ENCODE measurements at places on chromosomes 1 and 21.

- no peak for DNase-seq
Measured at GRCh38 chr21:37371041-37371397, 4.4 kb downstream of the DYRK1A start.

DNA sequence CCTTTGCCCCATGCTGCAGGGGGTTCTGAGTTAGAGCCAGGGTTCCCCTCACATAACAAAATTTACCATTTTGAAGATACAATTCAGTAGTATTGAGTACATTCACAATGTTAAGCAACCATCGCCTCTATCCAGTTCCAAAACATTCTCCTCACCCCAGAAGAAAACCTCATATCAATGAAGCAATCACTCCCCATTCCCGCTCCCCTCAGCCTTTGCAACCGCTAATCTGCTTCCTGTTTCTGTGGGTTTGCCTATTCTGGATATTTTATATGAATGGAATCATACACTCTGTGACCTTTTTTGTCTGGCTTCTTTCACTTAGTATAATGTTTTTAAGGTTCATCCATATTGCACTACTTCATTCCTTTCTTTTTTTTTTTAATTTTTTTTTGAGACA is 32.9 kb downstream of the SERINC2 start:
- no peak for DNase-seq

- DNase-seq: no peak
Measured at GRCh38 chr1:179744401-179745130, 1.5 kb downstream of the FAM163A start.

- peak; percentile 80 for DNase-seq
Measured at GRCh38 chr1:2257245-2257627, 29.1 kb downstream of the SKI start.

GRCh38 chr1:214473862-214474261 is 77.5 kb downstream of the PTPN14 start:
- no peak for DNase-seq

GRCh38 chr1:53524428-53525375 is 65.5 kb downstream of the DMRTB1 start:
- no peak for DNase-seq

- no peak for DNase-seq
Measured at GRCh38 chr1:110519125-110519810, at the start of gene KCNA10. KCNA10 (minus strand) TSS chr1:110519175; CDS start chr1:110518787, 388 bp downstream.

GRCh38 chr1:26288311-26288941 is 8.5 kb downstream of the SH3BGRL3 start:
- DNase-seq: peak; percentile 26

All from DMS 273 treated with DMSO at 0.1 percent for 48 hours (cell line).